ENCODE measurements at places on chromosomes 13 and 19. TPM values are rescaled to one million over a fixed set of nuclear protein-coding genes. Genes with fewer than 3 reads are reported as not detected.

Gene PRSS57
- not detected for polyA plus RNA-seq

Gene ZSCAN18
- polyA plus RNA-seq = 2.1 TPM

Gene RNF113B
- polyA plus RNA-seq = not detected

Gene PBX4
- not detected for polyA plus RNA-seq

Gene GNG14
- not detected for polyA plus RNA-seq

Gene ARHGAP35
- polyA plus RNA-seq = 15.5 TPM

Gene TYROBP
- polyA plus RNA-seq = 43.8 TPM

Gene PMIS2
- polyA plus RNA-seq = not detected

Gene ADAMTS10
- 1.2 TPM for polyA plus RNA-seq

Gene TMEM86B
- polyA plus RNA-seq = 20.1 TPM

Gene KEAP1
- 44.3 TPM for polyA plus RNA-seq

Gene APLP1
- polyA plus RNA-seq = 0.16 TPM

Gene RASAL3
- 0.76 TPM for polyA plus RNA-seq

Gene LILRA5
- 0.58 TPM for polyA plus RNA-seq

Gene CYP4F3
- 119 TPM for polyA plus RNA-seq

Gene C3
- 8,295 TPM for polyA plus RNA-seq

Gene TNNT1
- polyA plus RNA-seq = 0.15 TPM

Gene NUCB1
- polyA plus RNA-seq = 186 TPM

Gene ZNF563
- polyA plus RNA-seq = 2.5 TPM

Gene LMO7
- polyA plus RNA-seq = 17.5 TPM

Gene EFNB2
- 3.3 TPM for polyA plus RNA-seq

Gene NXNL1
- not detected for polyA plus RNA-seq

Gene FUT2
- 0.02 TPM for polyA plus RNA-seq

Gene OXGR1
- not detected for polyA plus RNA-seq

Gene PRKCG
- polyA plus RNA-seq = not detected

Gene FCER2
- polyA plus RNA-seq = not detected

Gene SLC7A10
- not detected for polyA plus RNA-seq

Gene EIF3K
- polyA plus RNA-seq = 173 TPM

Gene SLC1A6
- polyA plus RNA-seq = not detected

All from liver (tissue), 10 donors.